ENCODE measurements at places on chromosomes 4 and X. TPM values are rescaled to one million over a fixed set of nuclear protein-coding genes. Genes with fewer than 3 reads are reported as not detected.
A peak's percentile ranks its signal among the peaks of the same experiment; 100 is the strongest.

GRCh38 chr4:20109391-20109790 is 142.3 kb upstream of the SLIT2 start:
- no peak for DNase-seq

- DNase-seq, result no peak
Measured at GRCh38 chrX:118872102-118872566, 48.5 kb downstream of the ZCCHC12 start.

- DNase-seq, result no peak
Measured at GRCh38 chrX:129787336-129788055, 7.7 kb downstream of the SASH3 start.

DNA sequence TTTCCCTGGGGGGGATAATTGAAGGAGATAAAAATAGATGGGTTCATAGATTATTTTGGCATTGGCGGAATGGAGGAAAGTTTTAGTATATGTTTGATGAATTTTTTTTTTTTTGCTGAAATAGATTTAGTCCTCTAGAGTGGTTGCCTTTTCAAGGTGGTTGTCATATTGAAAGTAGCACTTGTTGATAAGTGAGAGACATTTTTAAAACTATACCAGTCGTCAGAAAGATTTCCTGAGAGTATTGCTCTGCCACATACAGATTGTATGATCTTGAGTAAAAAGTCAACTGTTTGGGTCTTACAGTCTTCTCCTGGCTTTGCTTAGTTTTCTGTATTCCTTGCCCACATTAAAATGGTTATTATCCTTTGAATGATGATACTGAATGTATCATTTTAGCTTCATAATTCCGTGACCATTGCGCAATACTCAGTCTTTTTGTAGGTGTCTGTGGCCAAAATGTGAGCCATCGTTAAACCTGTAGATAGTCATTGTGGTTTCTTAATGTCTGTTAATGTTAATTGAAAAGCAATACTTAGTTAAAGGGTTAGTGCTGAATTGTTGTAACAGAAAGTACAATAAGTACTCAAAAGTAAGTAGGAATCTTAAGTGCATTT is 7.1 kb downstream of the SMARCAD1 start:
- no peak for DNase-seq

DNA sequence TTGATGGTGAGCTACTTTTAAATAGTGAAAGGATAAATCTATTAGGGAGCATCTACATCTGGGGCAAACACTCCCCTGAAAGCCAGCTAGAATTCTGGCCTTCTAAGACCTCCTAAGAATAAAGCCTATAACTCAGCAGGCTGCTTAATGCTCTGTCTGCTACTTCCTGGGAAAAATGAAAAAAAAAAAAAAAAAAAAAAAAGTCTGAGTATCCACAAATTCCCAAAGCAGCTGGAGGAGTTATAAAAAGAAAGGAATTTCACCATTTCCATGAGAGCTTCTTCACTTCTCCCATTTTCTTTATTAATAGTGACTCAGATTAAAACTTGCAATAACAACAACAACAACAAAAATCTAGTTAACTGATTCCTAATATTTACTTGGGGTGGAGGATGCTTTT is 511.2 kb downstream of the INPP4B start:
- no peak for DNase-seq

DNA sequence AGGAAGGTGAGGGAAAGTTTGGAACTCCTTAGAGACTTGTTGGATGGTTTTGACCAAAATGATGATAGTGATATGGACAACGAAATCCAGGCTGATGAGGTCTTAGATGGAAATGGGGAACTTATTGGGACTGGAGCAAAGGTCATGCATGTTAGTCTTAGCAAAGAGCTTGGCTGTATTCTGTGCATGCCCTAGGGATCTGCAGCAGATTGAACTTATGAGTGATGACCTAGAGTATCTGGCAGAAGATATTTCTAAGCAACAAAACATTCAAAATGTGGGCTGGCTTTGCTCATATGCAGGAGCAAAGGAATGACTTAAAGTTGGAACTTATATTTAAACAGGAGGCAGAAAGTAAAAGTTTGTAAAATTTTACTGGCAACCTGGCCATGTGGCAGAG is 489.3 kb upstream of the DIPK2B start:
- DNase-seq, result no peak

MAGEA10 gene
- polyA plus RNA-seq, result not detected

GRCh38 chrX:101482296-101482695 is 3.0 kb upstream of the ARMCX4 start:
- DNase-seq, result no peak

TMPRSS11B gene
- 0.10 TPM for polyA plus RNA-seq

MAGEA11 gene
- polyA plus RNA-seq, result 0.03 TPM

- no peak for DNase-seq
Measured at GRCh38 chrX:40628506-40628905, 5.3 kb downstream of the MPC1L start.

- DNase-seq, result no peak
Measured at GRCh38 chrX:154800478-154801210, 4.6 kb downstream of the MPP1 start.

ARSJ gene
- 19.2 TPM for polyA plus RNA-seq

DNA sequence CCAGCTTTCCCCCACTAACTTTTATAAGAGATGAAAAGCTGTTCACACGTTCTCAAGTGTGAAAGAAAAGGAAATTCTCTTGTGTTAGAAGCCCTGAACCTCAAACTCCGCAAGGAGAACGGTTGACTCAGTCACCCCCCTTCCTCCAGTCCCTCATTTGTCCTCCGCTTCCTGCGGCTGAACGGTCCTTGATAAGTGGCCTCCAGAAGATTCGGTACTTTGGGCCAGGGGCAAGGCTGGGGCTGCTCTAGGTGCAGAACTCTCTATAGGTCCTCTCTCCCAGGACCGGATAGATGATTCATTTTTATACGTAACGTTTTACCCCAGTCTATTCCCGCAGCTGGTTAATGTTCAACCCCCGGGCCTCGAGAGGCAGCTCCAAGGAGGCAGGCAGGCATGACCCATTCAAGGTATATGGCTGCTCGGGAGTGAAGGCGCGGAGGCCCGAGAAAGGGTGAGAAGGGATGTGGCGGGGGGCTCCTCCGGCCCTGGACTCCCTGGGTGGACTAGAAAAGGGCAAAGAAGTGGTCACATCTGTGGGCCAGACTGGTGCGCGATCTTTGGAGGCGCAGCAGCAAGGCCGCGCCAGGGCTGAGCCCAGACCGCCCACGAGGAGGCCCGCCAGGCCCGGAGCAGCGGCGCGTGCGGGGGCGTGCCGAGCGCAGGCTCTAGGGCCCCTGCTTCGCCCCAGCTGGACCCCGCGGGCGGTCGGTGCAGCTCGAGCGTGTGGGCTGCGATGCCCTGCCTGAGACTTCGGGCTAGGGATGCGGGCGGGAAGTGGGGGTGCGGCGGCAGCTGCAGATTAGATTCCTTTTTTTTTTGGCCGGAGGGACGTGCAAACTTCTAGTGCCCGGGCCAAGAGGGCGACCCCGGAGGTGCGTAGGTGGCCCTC is 11.7 kb downstream of the PITX2 start:
- DNase-seq, result peak; percentile 73

- DNase-seq, result no peak
Measured at GRCh38 chrX:1465286-1466231, 12.8 kb upstream of the ASMTL start.

DNA sequence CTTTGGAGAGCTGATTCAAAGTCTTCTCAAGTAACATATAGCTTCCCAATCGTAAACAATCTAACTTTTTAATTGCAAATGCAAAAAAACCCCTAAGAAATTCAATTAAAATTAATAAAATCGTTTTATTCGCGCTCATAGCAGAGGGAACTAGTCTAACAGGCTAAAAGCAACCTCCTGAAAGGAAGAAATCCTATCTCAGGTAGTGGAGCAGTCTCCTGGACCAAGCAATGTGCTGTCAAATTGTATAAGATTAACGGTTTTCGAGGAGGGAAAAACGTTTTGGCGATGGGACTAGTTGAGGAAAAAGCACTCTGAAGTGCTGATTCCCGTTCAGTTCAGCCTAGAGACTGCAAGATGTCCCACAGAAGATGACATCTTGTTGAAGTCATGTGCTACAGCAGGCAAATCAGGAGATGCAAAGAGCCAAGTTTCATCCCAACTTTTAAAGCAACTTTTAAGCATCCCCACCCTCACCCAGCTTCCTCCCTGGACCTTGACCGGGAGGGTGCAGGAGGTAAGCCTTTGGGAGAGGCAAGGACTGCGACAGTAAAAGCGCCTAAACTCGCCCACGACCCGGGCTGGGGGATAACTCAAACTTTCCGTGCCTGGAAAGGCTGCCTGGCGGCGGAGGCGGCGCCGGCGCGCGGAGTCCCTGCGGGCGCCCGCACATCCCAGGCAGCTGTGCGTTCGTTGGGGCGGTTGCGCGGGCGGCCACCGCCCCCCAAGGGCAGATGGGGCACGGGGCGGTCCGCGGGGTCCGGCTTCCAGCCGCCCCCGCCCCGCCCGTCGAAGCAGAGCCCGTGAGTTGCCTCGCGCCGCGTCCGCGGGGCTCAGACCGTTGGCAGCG is 784 bp downstream of the MAP7D3 start:
- DNase-seq, result peak; percentile 12

MAGEB1 gene
- not detected for polyA plus RNA-seq

DNA sequence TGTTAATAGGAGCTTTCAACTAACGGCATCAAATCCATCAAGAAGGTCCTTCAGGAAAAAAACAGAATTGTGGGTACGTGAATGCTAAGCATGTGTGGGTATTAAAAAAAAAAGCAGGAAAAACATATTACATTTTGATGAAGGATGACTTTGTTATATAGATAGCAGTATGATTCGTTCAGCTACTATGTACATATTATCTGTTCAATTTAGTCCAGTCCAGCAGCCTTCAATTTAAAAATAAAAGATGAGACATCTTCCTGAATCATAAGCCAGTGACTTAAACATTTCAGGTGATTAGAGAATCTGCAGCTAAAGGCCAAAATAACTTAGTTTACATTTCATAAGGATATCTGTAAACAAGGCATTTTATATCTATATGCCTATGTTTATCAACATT is 63.4 kb downstream of the LCORL start:
- no peak for DNase-seq

DNA sequence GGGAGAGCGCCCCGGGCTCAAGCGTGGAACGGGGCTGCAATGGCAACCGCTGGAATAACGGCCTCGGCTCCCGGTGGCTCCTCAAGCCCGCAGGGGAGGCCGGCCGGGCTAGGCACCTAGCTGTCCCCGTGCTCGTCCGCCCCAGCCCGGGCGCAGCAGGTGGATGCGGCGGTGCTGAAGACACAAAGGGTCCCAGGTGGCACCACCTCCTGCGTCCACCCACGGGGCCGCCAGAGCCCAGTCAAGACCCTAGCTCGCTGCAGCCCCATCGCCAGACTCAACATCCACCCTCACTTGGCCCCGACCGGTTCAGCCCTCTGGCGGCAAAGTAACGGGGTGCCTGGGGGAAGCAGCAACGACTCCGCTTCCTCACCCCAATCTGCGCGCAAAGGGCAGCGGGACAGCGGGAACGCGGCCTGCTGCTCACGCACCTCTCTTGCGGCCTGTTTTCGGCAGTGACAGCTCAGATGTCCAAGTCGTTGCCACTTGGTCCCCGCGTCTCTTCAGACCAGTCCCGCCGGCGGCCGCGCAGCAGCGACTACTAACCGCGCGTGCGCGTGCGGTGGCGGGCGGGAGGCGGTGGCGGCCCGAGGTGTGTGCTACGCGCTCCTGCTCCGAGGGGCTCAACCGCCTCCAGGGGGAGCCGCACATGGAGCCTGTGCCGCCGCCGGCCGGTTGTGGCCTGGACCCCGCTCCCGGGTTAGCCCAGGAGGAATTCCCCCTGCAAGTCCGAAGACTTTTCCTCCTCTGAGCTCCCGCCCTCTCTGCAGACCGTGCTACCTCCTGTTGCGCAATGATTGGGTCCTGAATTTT is at the start of gene CLGN:
CLGN (minus strand) TSS at position 543 of the 813 bp plus-strand sequence. CDS start 14,570 bp downstream, outside the sequence.
- peak; percentile 84 for DNase-seq

Measured in renal pelvis (tissue), 12 donors.